ENCODE measurements at places on chromosomes 1 and 21. TPM values are rescaled to one million over a fixed set of nuclear protein-coding genes. Genes with fewer than 3 reads are reported as not detected.

- no peak for DNase-seq
Observed at GRCh38 chr1:98053471-98054366, 132.9 kb upstream of the DPYD start.

GRCh38 chr1:211375949-211376348, 49.3 kb downstream of the TRAF5 start:
- DNase-seq, result no peak

- no peak for DNase-seq
Observed at GRCh38 chr1:68361346-68361910, 88.3 kb downstream of the RPE65 start.

DNA sequence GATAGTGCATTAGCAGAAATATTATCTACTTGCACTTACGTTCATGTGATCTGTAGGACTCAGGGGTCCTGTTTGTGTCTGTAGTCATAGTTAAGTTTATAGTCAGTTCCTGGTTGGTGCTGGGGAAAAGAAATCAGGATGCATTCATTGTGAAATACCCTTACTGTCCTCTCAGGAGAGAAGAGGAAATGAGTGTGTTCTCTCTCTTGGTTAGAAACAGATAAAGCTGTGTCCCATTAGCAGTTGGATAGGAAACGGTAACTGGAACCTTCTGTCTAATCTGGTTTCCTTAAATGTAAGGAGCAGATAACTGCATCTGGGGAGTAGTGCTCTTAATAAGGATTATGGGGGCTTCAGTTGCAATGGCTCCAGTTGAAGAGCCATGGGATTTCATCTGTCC, 8.9 kb downstream of the SDCCAG8 start:
- DNase-seq, result no peak

DNA sequence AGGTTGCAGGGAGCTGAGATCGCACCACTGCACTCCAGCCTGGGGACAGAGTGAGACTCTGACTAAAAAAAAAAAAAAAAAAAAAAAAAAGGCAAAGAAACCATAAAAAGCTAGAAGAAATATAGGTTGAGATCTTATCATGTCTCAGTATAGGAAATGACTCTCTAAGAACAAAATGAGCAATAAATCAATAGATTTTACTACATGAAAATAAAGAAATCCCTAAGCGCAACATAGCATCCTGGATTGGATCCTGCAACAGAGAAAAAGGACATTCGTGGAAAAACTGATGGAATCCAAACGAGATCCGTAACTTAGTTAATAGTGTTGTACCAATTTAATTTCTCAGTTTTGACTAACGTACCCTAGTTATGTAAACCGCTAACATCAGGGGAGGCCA, 35.3 kb downstream of the SLC1A7 start:
- no peak for DNase-seq

- peak; percentile 28 for DNase-seq
Observed at GRCh38 chr1:14365301-14365988, 233.0 kb upstream of the KAZN start.

DNA sequence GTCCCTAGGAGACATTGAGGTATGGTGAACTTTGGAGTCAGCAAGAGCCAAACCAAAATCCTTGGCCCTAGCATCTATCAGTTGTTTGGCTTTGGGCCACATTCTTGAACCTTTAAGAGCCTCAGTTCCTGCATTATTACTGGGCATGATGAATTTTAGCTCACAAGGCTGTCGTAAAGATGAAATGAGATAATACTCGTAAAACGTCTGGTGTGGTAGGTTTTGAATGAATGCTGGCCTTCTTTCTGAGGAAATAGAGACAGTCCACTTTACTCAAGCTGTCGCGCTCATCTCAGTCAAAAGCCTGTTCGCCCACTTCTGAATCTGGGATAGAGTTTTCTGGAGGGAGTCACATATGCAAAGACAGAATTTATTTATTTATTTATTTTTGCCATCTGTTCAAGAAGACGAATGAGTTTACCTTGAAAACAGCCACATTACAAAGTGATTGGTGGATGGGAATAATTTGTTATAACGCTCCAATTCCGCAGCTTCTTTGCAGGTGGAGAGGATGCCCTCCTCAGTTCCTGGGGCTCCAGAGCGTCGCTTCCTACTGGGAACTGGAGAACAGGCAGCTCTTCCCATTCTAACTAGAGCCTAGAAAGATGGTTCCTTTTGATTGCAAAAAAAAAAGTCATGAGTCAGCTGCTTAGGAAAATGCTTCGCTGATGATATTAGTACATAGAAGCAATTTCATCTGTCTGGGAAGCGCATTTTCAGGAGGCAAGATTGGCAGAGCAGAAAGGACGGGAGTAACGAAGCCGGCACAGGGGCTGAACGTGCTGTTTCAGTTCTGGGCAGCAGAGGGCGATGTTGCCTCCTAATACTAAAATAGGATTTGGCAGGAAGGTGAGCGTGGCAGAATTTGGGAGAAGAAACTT, 49.9 kb upstream of the CYP2J2 start:
- DNase-seq, result peak; percentile 15

- DNase-seq, result peak; percentile 88
Observed at GRCh38 chr1:58883037-58883887, 99.4 kb upstream of the JUN start.

ERICH3 gene
- not detected for total RNA-seq

GRCh38 chr21:30482130-30482529, 2.0 kb upstream of the KRTAP19-1 start:
- no peak for DNase-seq

NTNG1 gene
- not detected for total RNA-seq

BMP8A gene
- total RNA-seq, result not detected

GRCh38 chr1:205247130-205247921, 19.6 kb downstream of the TMCC2 start:
- peak; percentile 85 for DNase-seq

CNR2 gene
- total RNA-seq, result not detected

CYP4X1 gene
- 0.90 TPM for total RNA-seq

- no peak for DNase-seq
Observed at GRCh38 chr1:118981436-118981835, 6.7 kb downstream of the TBX15 start.

GRCh38 chr1:172162236-172162635, 258.2 kb upstream of the C1orf105 start:
- no peak for DNase-seq

- no peak for DNase-seq
Observed at GRCh38 chr1:197976368-197976767, 59.2 kb downstream of the LHX9 start.

- peak; percentile 8 for DNase-seq
Observed at GRCh38 chr21:42925114-42925926, at the start of gene ERVH48-1. Gene ERVH48-1 (minus strand): TSS chr21:42925630. CDS start chr21:42919006, 6,624 bp downstream.

CFAP141 gene
- not detected for total RNA-seq

IFNAR1 gene
- 24.3 TPM for total RNA-seq

DNA sequence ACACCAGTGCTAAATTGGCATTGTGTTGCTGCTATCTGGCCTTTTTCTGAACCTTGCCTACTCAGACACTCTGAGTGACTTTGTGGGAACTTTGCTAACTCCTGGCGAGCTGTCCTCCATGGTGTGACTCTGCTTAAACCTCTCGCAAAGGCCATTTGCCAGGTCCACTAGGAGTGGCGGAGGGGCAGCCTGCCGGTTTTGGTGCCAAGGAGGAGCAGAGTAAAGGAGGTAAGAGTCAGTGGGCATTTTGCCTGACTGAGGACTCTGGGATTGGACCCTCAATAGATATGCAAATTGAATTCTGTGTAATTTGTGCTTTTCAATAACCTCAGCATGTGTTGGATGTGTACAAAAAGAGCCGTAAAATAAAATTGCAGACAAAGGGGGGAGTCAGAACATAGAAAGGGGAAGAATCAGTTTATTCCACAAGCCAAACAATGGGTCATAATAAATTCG, 386.6 kb upstream of the NFIA start:
- no peak for DNase-seq

DNA sequence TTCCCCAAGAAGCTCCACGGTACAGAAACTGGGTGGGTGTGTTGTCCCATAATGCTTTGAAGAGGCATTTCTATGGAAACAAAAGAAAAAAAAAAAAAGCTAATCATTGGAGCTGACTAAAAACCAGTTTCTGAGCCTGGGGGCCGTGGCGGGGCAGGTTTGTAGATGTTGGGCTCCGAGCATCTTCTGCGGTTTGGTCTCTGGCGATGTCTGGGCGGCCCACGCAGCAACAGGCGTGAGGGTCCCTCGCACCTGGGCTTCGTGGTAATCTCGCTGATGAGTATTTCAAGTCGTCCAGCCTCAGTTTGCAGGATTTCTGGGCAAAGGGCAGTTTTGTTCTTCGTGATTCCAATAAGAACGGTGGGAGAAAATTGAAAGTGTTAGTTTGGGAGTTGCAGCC, 6.8 kb downstream of the TP73 start:
- DNase-seq, result no peak

DNA sequence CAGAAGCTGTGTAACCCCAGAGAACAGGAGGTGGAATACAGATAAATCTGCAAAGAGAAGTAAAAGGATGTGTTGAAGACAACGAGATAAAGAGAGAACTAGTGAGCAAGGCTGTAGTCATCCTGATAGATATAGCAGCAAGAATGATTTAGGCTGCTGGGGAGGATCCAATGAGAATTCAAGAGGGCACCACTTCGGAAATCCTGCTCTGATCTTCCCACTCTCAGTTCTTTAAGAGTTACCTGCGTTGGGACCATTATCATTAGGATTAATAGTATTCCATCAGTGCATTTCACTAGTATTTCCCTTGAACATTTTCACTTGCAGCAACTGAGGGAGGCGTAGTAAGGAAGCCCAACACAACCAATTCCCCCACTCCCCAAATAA, at the start of gene BRINP3:
TSS of gene BRINP3 (minus strand) at position 103 of the 387 bp plus-strand sequence.
- no peak for DNase-seq

DNA sequence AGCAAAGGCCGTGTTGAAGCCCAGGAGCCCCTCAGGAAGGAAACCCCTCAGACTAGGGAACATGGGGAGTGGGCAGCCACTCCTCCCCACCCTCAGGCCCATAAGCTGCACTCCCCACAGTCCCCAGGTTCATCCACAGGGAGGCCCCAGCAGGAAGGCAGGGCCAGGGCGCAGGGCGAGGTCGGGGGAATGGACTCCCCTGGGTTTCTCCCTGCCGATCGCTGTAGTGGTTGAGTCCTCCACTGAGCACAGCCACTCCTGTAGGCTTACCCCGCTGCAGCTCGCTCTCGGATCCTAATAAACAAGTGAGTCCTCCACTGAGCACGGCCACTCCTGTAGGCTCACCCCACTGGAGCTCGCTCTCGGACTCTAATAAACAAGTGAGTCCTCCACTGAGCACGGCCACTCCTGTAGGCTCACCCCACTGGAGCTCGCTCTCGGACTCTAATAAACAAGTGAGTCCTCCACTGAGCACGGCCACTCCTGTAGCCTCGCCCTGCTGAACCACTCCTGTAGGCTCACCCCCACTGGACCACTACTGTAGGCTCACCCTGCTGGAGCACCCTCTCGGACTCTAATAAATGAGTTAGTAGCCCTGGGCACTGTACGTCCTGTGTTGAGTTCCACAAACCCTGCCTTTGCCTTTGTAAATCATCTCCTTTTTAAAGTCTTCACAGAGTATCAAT, 16.2 kb upstream of the COL18A1 start:
- DNase-seq, result no peak

LAX1 gene
- total RNA-seq, result 0.19 TPM

- DNase-seq, result no peak
Observed at GRCh38 chr1:8263791-8264190, 54.1 kb upstream of the SLC45A1 start.

DNA sequence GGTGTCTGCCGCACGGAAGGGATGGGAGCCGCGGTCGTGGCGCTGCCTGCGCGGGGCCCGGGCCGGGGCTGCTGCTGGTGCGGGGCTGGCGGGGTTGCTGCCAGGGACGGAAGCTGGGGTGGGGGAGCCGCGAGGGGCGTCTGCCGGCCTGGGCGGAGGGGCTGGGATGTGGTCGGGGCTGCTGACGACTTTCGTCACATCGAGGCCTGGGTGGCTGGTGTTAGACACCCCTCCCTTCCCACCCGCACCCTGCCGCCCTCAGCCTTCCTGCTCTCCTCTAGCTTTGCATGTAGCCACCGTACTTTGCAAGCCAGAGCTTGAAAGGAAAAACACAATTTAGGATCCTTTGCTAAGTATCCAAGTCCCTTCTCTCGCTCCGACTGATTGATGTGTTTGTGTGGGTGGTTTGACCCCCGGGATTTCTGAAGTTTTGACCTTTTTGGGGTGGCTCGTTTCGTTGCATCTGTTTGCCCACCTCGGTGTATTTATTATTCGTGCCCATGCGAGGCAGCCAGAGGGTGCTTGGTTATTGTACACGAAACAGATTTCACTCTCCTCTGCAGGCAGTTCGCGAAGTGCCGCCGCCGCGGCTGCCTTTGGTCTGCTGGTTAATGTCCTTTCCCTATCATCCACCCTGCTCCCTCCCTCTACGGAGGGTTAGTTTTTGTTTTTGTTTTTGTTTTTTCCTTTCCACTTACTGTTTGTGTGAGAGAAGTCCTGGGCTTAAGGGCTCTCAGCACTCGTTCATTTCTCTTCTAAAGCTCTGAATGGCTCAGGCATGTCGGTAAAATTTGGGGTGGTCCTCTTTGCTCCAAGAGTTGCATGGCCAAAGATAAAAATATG, 868 bp downstream of the C1orf21 start:
- no peak for DNase-seq

SYT6 gene
- total RNA-seq, result not detected

DNA sequence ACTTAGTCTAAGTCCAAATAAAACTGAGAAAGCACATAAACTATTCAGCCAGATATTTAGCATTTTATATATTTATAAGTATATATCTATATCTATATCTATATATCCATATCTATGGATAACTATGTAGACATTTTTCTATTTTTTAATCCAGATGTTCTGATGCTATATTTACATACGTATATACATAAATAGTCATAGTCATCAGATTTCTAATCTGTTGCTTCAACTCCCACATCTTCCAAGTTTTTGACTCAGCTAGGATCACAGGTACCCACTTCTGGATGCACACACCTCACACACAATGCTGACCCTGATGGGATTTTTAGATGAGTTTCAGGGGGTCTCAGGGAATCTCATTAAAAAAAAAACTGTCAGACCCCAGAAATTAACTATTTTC, 52.2 kb upstream of the ZC3H11B start:
- DNase-seq, result no peak

CCDC181 gene
- total RNA-seq, result 0.80 TPM

All from gastrocnemius medialis (tissue), 4 donors.